ENCODE measurements at places on chromosomes 5 and 9. TPM values are rescaled to one million over a fixed set of nuclear protein-coding genes. Genes with fewer than 3 reads are reported as not detected.

- peak; percentile 48 for DNase-seq
Observed at GRCh38 chr9:86034863-86035734, 64.3 kb downstream of the GOLM1 start.

DNA sequence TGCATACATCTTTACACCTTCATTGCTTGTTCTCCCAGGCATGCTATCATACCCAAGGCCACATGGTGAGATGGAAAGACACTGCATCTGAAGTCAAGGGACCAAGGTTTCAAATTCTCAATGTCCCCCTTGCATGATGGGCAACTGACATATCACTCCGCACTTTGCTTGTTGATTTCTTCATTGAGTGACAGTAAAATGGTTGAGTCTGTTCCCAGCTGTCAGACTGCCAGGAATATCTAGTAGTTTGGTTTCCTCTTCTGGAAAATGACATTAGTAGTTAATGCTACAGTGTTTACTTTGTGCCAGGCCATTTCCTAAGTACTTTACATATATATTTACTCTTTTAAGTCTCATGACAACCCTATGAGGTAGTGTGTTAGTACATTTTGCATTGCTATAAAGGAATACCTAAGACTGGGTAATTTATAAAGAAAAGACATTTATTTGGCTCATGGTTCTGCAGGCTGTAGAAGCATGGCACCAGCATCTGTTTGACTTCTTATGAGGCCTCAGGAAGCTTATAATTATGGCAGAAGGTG is 114.4 kb downstream of the PCSK1 start:
- no peak for DNase-seq

The PCDHB5 gene
- total RNA-seq: 0.60 TPM

DNA sequence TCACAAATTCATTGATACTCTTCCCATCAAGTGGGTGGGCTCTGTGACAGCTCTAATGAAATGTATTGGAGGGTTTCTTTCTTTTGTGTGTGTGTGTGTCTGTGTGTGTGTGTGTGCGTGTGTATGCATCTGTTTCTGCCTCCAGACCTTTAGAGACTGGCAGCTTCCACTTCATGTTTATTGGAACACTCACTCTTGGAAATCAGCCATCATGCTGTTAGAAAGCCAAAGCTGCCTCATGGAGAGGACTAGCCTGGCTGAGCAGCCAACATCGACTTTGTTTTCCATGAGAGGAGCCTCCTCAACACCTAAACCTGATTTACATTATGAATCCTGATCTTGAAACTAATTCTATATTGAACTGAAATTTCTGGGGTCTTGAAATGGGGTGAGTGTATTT is 128.5 kb upstream of the FAM174A start:
- no peak for DNase-seq

- no peak for DNase-seq
Observed at GRCh38 chr5:17143335-17143734, 74.1 kb upstream of the BASP1 start.

DNA sequence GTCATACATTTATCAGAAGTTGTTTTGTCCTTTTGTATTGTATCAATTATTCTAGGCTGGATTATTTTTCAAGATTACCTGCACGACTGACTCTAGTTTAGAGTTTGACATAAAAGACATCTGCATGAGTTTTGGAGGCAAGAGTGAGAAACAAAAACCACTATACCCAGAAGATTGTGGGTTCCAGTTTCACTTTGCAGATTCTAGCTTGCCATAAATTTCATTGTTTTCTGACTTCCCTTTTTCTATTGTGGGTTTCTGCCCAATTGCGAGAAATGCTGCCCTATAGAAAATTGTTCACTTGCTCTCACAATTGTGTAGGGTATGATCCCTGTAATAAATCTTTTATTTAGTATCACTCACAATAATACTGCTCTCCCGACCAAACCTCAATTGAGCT is 1043.4 kb upstream of the CDH10 start:
- DNase-seq: no peak

DNA sequence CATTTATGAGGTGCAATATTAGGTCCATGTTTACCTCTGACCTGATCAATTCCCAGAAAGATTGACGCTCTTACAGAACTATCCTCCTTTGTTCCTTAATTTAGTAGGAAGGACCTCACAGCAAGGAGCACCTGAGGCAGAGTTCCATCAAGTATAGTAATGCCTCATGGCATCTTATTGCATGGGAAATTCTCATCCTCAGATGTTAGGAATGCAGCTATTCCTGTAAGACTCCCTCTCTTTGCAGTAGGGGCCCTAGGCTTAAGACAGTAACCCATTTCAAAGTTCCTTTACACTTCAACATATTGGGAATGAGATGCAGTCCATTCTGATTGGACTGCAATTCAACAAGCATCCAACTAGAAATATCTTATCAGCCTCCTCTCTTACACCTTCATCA is 69.8 kb downstream of the SLCO4C1 start:
- DNase-seq: no peak

GRCh38 chr9:101119206-101119819 is 90.8 kb downstream of the PLPPR1 start:
- DNase-seq: no peak

GRCh38 chr9:2655411-2655901 is 33.9 kb downstream of the VLDLR start:
- DNase-seq: peak; percentile 85

GRCh38 chr9:111762556-111762955 is 32.2 kb downstream of the SHOC1 start:
- DNase-seq: no peak

GRCh38 chr5:113487781-113488644 is at the start of gene MCC:
Gene MCC (minus strand): TSS chr5:113488453.
- DNase-seq: peak; percentile 70

DNA sequence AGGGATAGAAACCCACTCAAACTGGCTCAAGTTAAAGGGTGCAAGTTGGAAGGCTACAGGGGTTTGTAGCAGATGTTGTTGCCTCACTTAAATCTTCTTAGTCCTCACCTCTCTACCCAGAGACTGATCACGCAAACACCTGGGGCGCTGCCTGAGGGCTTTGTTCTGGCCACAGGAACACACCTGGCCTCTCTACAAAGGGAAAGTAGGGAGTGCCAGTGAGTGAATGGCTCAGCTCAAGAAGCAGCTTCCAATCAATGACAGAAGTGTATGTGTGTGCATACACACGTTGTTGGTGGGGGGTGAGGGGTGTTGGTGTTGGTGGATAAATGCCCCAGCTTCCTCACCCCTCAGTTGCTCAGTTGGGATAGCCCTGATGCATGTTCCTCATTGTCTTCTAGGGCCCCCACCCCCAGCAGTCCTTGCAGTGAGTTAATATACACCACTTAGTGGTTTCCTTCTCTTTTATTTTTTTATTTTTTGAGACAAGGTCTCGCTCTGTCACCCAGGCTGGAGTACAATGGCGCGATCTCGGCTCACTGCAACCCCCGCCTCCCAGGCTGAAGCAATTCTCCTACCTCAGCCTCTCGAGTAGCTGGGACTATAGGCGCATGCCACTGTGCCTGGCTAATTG is 30.6 kb upstream of the CTNNA1 start:
- no peak for DNase-seq

- DNase-seq: no peak
Observed at GRCh38 chr5:153498516-153498915, 8.0 kb downstream of the GRIA1 start.

- no peak for DNase-seq
Observed at GRCh38 chr5:4643190-4643589, 496.9 kb upstream of the ADAMTS16 start.

The LRRC19 gene
- total RNA-seq: not detected

DNA sequence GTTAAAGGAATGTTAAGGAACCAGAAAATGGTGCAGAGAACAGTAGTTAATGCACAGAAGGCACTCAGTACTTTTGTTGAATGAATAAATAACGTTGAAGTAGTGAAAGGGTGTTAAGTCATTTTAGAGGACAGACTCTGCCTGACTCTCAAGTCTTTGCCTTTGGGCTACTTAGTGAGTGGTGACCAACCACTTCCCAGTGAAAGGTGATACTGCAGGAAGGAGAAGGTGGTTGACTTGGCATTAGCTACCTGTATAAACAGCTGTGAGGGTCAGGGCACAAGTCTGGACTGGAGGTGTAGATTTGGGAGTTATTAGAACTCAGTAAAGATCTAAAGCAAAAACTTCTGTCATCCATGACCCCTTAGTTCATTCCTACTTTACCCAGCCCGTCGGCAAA is 4.9 kb upstream of the SHB start:
- DNase-seq: no peak

DNA sequence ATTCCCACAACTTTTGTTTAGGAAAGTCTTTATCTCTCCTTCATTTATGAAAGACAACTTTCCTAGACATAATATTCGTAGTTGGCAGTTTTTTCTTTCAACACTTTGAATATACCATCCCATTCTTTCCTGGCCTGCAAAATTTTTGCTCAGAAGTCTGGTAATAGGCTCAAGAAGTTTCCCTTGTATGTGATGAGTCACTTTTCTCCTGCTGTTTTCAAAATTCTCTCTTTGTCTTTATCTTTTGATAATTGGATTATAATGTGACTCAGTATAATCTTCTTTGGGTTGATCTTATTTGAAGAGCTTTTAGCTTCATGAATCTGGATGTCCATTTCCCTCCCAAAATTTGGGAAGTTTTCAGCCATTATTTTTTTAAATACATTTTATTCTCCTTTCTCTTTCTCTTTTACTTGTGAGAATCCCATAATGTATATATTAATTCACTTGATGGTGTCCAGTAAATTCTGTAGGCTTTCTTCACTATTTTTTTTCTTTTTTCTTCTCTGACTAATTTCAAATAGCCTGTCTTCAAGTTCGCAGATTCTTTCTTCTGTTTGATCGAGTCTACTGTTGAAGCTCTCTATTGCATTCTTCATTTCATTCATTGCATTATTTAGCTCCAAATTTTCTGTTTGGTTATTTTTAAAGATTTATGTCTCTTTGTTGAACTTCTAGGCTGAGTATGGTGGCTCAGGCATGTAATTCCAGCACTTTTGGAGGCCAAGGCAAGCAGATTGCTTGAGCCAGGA is 37.3 kb upstream of the CKS2 start:
- DNase-seq: no peak

The GPX8 gene
- total RNA-seq: 116 TPM

The ANKDD1B gene
- not detected for total RNA-seq

DNA sequence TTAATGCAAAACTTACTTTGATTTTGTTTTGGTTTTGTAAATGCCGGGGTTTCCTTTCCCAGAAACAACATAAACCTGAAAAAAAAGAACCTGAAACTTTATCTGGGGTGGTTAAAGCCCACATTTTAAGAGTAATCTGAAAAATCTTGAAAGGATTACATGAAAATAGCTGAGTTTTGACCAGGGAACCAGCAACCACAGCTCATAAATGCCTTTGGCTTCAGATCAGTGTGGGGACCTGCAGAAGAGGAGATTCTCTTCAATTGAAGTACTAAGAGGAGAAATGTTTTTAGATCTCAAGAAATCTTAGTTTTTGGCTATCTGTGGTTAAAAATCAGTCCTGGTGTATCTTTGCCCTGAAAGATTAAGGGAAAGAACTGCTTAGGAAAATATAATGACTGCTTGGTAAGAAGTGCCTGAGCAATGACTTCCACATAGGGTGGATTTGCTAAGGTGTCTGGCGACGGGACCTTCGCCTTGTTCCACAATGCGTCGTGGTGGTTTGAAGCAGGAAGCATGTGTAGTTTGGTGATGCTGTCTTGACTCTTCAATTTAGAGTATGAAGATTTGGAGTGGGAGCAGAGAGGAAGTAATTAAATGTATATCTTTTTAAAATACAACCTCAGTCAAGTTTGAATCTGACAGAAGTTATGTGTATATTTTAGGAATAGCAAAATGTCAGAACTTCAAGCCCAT is 186.5 kb downstream of the MAN2A1 start:
- DNase-seq: no peak

The OBP2B gene
- total RNA-seq: not detected

DNA sequence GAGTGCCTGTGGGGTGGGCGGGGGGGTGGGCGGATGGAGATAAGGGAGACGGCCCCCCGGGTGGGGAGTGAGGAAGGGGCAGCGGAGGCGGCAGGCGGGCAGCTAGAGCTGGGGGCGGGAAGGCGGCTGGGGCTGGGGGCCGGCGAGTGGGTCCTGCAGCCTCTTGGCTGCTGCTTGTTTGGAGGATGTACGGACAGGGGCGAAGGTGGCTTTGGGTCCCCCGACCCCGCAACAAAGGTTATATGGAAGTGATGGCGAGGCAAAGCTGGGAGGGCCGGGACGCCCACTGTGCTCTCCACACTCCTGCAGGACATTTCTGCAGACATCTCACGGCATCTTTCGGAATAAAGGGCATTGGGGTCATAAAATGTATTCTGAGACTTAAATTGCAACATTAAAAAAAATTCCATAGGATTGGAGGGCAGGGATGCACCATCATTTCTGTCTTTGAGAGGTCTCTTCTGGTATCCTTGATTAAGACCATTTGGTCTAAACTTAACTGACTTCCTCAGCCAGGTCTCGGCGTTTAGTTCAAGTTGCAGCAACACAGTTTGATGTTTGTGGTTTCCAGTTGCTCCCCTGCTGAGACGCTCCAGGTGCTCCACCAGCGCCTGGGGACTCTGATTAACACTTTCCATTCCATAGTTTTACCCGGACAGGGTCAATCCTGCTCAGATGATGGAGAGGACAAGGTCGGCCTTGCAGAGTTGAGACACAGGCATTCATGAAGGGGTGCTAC is 101.6 kb upstream of the SSBP2 start:
- peak; percentile 45 for DNase-seq

DNA sequence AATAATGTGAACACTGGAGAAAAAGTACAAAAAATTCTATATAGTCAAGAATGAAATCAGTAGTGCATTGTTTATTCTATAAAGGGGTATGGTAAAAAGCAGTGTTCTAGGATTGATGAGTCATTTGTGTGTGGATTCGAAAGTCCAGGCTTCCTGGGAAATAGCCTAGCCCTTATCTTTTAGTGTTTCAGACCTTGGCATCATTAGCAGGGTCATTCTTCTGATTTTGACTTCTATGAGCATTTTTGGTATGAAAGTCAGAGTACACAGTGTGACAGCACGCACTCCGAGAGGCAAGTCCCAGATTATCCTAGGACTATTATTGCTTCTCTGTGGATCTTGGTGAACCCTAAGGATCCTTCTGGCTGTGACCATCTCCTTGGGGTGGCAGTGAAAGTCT is 16.9 kb downstream of the PCSK5 start:
- DNase-seq: no peak

The PRR7 gene
- 13.9 TPM for total RNA-seq

The NR2F1 gene
- total RNA-seq: 16.4 TPM

GRCh38 chr5:33136785-33137184 is 304.0 kb upstream of the TARS1 start:
- no peak for DNase-seq

- DNase-seq: no peak
Observed at GRCh38 chr9:20473515-20474013, 148.7 kb downstream of the MLLT3 start.

DNA sequence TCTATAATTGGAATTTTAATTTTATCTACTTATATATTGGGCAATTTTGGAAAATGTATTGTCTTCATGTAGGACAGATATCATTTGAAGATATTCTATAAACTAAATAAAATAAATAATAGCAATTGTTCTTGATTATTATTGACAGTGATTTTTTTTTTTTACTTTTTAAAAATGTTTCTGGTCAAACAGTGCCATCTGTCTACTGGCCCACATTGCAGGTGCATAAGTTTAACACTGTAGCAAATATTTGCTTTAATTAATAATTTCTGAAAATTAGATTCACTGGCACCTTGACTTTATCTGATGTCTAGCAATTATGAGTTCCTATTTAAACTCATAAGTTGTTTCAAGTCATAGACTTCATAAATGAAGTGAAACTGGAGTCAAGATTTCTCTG is 41.1 kb upstream of the ISOC1 start:
- DNase-seq: no peak

- DNase-seq: no peak
Observed at GRCh38 chr9:90727488-90727887, 74.1 kb upstream of the SYK start.

Measured in RPMI7951 (cell line).